Kidney (tissue), 22 donors: ENCODE measurements at places on chromosomes 13 and 19. TPM values are rescaled to one million over a fixed set of nuclear protein-coding genes. Genes with fewer than 3 reads are reported as not detected.

The SLC25A41 gene
- total RNA-seq: 0.28 TPM

The PINLYP gene
- total RNA-seq: 14.8 TPM

The MAMSTR gene
- 2.2 TPM for total RNA-seq

The KLF1 gene
- not detected for total RNA-seq

The SUPT20H gene
- total RNA-seq: 61.6 TPM

The ZNF699 gene
- total RNA-seq: 11.4 TPM

DNA sequence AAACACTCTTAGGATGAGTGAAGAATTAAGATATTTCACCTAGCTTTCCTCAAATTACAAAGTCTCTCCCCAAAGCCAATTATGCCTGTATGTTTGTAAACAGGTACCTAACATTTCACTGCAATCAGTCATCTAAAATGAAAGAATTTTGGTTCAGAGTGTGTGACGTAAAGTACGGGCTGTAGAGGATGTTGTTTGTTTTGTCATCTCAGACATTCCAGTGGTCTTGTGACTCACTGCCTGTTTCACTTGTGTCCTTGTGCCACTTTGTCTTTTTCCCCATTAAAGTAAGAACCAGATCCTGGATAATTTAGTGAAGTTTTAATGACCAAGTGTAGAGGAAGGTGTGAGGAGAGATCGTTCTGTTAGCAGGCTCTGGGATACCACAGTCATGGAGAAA is 28.6 kb upstream of the EID2 start:
- H3K27ac ChIP-seq: no peak overlapping the region
- H3K36me3 ChIP-seq: no peaks in the 10 kb centered on the region
- H3K27me3 ChIP-seq: no peaks in the 10 kb centered on the region
- no peak for DNase-seq
- H3K4me3 ChIP-seq: no peak overlapping the region

DNA sequence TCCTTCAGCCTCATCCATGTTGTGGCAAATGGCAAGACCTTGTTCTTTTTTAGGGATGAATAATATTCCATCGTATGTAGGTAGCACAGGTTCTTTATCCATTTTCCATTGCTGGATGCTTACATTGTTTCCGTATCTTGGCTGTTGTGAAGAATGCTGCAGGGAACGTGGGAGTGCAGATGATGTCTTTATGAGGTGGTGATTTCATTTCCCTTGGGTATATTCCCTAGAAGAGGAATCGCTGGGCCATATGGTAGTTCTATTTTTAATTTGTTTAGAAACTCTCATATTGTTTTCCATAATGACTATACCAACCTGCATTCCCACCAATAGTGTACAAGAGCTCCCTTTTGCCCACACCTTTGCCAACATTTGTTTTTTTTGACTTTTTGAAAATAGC is 186.3 kb upstream of the TMTC4 start:
- H3K4me3 ChIP-seq: no peak overlapping the region
- no peaks in the 10 kb centered on the region for H3K4me1 ChIP-seq
- no peaks in the 10 kb centered on the region for H3K36me3 ChIP-seq
- H3K27me3 ChIP-seq: no peaks in the 10 kb centered on the region
- no peak overlapping the region for H3K27ac ChIP-seq

- H3K27me3 ChIP-seq: no peaks in the 10 kb centered on the region
- no peak overlapping the region for H3K27ac ChIP-seq
- H3K4me1 ChIP-seq: no peaks in the 10 kb centered on the region
- no peaks in the 10 kb centered on the region for H3K36me3 ChIP-seq
Measured at GRCh38 chr13:96294930-96295881, 205.3 kb downstream of the HS6ST3 start.

GRCh38 chr13:46210362-46211083 is 1.2 kb upstream of the LRRC63 start:
- no peaks in the 10 kb centered on the region for H3K36me3 ChIP-seq
- no peaks in the 10 kb centered on the region for H3K4me1 ChIP-seq
- peak overlapping the region; percentile 68 for H3K4me3 ChIP-seq
- no peak overlapping the region for H3K27ac ChIP-seq

GRCh38 chr19:11534538-11534937 is 4.1 kb upstream of the CNN1 start:
- no peak for DNase-seq
- H3K27me3 ChIP-seq: no peaks in the 10 kb centered on the region

GRCh38 chr13:113216254-113217048 is 7.0 kb downstream of the CUL4A start:
- H3K4me3 ChIP-seq: no peak overlapping the region
- H3K27me3 ChIP-seq: no peaks in the 10 kb centered on the region
- peak; percentile 51 for DNase-seq

DNA sequence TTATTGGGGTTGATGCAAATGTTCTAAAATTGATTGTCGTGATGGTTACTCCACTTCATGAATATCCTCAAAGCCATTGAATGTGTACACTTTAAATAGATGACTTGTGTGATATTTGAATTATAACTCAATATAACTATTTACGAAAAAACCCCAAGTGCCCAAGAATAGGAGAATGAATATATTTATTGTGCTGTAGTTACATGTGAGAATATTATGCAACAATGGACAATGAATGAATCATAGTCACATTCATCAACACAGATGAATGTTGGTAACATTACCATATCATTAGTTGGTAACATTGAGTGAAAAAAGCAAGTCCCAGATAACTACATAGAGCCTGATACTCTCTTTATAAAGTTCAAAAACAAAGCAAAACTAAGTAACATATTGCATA is 127.8 kb upstream of the UBL3 start:
- no peak overlapping the region for H3K4me3 ChIP-seq
- no peak overlapping the region for H3K27ac ChIP-seq
- H3K4me1 ChIP-seq: no peaks in the 10 kb centered on the region
- DNase-seq: no peak
- no peaks in the 10 kb centered on the region for H3K27me3 ChIP-seq

GRCh38 chr19:29372461-29372860 is 153.3 kb upstream of the VSTM2B start:
- H3K4me1 ChIP-seq: no peaks in the 10 kb centered on the region
- H3K27ac ChIP-seq: no peak overlapping the region
- DNase-seq: no peak
- H3K4me3 ChIP-seq: no peak overlapping the region
- H3K36me3 ChIP-seq: no peaks in the 10 kb centered on the region

DNA sequence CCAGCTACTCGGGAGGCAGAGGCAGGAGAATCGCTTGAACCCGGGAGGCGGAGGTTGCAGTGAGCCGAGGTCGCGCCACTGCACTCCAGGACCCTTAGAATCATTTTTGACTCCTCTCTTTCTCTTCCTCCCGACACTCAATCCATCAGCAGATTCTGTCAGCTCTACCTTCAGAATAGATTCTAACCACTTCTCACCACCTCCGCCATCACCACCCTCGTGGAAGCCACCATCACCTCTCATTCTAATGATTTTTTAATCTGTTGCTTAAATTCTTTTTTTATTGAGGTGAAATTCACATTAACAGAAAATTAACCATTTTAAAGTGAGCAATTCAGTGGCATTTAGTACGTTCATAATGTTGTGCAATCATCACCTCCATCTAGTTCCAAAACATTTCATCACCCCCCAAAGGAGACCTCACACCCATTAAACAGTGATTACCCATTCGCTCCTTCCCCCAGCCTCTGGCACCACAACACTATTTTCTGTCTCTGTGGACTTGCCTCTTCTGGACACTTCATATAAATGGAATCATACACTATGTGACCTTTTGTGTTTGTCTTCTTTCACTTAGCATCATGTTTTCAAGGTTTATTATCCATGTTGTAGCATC is 5.0 kb upstream of the CCDC61 start:
- no peaks in the 10 kb centered on the region for H3K4me1 ChIP-seq
- H3K4me3 ChIP-seq: no peak overlapping the region
- H3K27me3 ChIP-seq: no peaks in the 10 kb centered on the region
- H3K27ac ChIP-seq: no peak overlapping the region
- no peak for DNase-seq
- no peaks in the 10 kb centered on the region for H3K36me3 ChIP-seq

DNA sequence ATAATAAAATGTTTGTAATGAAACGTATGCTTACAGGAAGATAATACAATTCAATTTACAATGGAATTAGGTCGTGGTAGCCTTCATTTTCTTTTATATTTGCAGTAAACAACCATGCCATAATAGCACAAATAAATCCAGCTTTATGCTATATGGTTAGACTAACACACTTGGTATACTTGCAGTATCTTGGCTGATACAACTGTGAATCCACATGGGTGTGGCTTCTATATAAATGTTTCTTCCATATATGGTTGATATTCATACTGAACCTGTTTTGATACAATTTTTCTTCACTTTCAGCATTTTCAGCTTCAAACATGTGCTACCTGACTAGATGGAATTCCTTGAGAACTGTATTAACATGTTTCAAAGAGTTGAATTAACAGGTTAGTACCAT is 20.4 kb upstream of the SPRY2 start:
- no peak overlapping the region for H3K4me3 ChIP-seq
- H3K27ac ChIP-seq: no peak overlapping the region
- no peaks in the 10 kb centered on the region for H3K27me3 ChIP-seq
- H3K36me3 ChIP-seq: no peaks in the 10 kb centered on the region
- no peak for DNase-seq
- H3K4me1 ChIP-seq: no peaks in the 10 kb centered on the region

- no peak overlapping the region for H3K4me3 ChIP-seq
- no peak for DNase-seq
- no peaks in the 10 kb centered on the region for H3K27me3 ChIP-seq
- H3K36me3 ChIP-seq: no peaks in the 10 kb centered on the region
- peaks cover 8% of the 10 kb centered on the region for H3K4me1 ChIP-seq
Measured at GRCh38 chr19:56083668-56084067, 37.4 kb downstream of the ZNF787 start.

DNA sequence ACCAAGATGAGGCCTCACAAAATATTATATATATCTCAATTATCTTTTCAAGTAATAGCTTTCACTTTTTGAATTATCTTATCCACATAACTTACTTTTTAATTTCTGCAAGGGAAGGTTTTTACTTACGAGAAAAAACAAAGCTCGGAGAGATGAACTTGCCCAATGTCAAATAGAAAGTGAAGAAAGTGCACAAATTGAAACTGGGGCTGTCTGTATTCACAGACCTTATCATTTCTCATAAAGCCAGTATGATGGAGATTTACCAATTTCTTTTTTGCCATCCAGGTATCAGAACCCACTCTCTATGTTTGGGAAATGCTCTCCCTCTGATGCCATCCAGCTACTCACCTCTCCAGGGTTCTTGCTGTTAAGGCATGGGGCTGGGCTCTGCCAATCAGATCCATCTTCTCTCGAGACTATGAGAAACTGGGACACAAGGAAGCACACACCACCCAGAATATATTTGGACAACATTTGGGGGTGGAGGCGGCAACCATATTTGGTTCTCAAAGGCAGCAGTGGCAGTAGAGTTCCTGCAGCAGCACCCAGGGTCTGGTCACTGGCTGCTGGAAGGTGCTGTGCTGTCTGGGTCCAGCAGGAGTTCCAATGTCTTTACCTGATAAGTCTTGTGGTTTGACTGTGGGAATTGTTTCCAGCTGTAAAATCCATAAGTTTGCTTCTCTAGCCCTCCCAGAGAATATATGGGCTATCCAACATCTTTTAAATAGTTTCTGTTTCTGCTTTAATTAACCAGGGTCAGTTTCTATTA is 45.8 kb upstream of the SCEL start:
- no peak overlapping the region for H3K4me3 ChIP-seq
- H3K27ac ChIP-seq: no peak overlapping the region
- no peaks in the 10 kb centered on the region for H3K36me3 ChIP-seq

DNA sequence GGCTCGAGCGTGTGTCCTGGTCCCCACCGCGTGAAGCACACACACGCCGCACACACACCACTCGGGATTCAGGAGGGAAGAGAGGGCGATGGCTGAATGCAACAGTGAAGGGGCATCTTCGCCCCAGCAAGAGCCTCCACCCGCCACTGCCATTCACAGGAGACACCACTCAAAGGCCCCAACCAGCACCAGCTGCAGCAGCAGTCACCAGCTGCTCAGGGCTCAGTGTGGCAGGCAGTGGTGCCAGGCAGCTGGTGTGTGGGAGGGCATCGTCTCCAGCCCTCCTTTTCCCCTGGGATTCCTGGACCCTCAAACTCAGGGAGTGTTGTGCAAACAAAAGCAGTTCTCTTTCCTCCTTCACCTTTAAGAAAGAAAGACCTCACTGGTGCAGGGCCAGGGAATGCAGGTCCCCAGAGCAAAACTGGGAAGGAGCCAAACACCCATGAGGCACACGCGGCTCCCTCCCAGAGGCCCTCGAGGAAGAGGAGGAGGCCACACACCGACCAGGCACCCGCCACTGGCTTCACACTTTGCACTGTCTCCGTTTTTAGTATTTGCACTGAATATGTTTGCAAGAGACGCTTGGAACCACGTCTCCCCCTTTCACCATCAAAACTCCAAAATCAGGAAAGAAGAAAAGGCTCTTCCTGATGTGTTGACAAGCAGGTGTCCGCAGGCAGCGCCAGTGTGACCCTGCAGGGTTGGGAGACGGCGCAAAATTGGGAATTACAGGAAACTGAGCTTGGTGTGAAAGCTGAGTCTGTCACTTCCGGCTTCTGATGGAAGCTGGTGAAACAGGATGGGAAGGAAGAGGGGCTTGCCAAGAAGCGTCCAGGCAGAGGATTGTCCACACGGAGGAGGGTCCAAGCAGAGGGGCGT is 26.4 kb upstream of the F7 start:
- H3K4me1 ChIP-seq: no peaks in the 10 kb centered on the region
- H3K27ac ChIP-seq: no peak overlapping the region
- no peaks in the 10 kb centered on the region for H3K36me3 ChIP-seq
- H3K4me3 ChIP-seq: no peak overlapping the region
- DNase-seq: no peak

GRCh38 chr13:97911311-97912138 is 42.0 kb upstream of the IPO5 start:
- H3K27me3 ChIP-seq: no peaks in the 10 kb centered on the region
- H3K36me3 ChIP-seq: no peaks in the 10 kb centered on the region
- no peak overlapping the region for H3K27ac ChIP-seq
- no peak overlapping the region for H3K4me3 ChIP-seq
- H3K4me1 ChIP-seq: no peaks in the 10 kb centered on the region

DNA sequence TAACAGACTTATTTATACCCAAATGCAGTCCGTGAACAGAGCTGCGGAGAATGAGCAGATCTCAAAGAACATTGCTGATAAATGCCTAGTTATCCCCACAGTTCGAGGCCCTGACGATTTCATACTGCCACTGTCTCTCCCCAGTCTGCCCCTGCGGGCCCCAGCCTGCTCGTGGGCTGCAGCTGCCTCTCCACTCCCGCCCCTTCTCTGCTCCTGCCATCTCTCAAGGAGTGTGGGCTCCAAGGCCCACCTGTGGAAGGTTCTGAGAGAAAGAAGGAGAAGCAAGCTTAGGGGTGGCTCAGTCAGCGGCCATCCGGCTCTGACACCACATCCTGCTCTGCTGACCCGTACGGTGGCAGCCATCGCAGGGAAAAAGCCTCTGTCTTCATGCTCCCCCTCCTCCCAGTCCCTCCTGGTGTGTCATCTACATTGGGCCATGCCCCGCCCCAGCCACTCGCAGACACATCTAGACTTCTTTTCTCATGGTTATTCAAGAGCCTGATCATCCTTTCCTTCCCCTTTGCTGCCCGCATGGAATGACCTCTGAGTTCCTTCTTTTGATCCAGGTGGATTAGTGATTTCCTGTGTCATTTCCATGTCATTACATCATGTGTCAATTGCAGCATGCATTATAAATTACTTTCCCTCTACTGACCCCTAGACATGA is 52.0 kb downstream of the EPS15L1 start:
- DNase-seq: no peak
- H3K27ac ChIP-seq: no peak overlapping the region
- peaks cover 56% of the 10 kb centered on the region for H3K36me3 ChIP-seq
- H3K27me3 ChIP-seq: no peaks in the 10 kb centered on the region
- H3K4me3 ChIP-seq: no peak overlapping the region

GRCh38 chr19:55535173-55535964 is 1.6 kb downstream of the SBK2 start:
- no peak overlapping the region for H3K4me3 ChIP-seq
- H3K27me3 ChIP-seq: no peaks in the 10 kb centered on the region
- H3K27ac ChIP-seq: no peak overlapping the region
- H3K36me3 ChIP-seq: no peaks in the 10 kb centered on the region
- no peaks in the 10 kb centered on the region for H3K4me1 ChIP-seq
- DNase-seq: no peak
